Upper lobe of right lung (tissue), 1 donor: ENCODE measurements at places on chromosomes 1 and 21. TPM values are rescaled to one million over a fixed set of nuclear protein-coding genes. Genes with fewer than 3 reads are reported as not detected.

GRCh38 chr1:8070381-8070811, 44.3 kb upstream of the ERRFI1 start:
- no peak for DNase-seq

The PLEKHM2 gene
- 90.9 TPM for total RNA-seq

The NHLH2 gene
- 0.32 TPM for total RNA-seq

The ARHGAP30 gene
- total RNA-seq: 38.0 TPM
